Activated gamma-delta T cell treated with anti-CD3 and anti-CD28 coated beads, Interleukin-2, amount 50 U/mL, for 16 hours (primary cell): ENCODE measurements at places on chromosomes 4 and X.

GRCh38 chr4:156662921-156663320 lies 308.7 kb downstream of the PDGFC start:
- DNase-seq, result no peak

DNA sequence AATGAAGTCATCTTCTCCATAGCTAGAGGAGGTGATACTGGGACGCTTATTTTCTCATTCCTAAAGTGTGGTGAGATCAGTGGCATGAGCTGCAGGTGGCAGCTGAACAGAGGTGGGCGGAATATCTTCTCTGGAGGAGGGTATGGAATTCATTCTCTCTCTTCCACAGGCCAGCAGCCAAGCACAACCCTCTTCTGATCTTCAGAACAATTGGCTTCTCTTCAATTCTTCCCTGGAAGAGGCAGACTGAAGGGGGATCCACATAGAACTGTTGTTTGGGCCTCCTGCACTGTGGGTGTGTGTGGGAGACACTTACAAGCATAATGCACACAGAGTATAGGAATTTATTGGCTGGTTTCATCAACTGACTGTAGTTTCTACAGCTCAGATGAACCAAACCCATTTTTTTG lies 180.4 kb upstream of the RASGEF1B start:
- DNase-seq, result no peak

DNA sequence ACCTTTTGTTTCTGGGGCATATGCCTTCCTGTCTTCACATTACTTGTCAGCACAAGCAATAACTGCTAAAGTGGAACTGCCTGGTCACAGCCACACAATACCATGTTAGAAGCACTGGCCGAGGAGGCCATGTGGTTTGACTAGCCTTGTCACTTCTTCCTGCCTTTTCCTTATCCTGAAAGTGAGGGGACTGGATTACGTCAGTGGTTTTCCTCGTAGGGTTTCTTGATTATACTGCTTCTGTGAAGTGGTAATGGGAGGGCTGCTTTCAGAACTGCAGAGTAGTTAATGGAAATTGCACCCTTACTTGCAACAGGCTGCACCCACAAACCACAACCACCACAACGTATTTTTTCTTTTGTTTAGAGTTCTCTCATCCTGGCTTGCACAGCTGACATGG lies 26.6 kb downstream of the ZRSR2 start:
- DNase-seq, result peak; percentile 22

- no peak for DNase-seq
These were observed 52.5 kb upstream of the TTC29 start for GRCh38 chr4:146998157-146998556.

- DNase-seq, result no peak
These were observed 20.5 kb downstream of the SPIN4 start for GRCh38 chrX:63330681-63331080.
